ENCODE measurements at places on chromosomes 7 and 10.
A peak's percentile ranks its signal among the peaks of the same experiment; 100 is the strongest.

GRCh38 chr7:152737833-152738232 lies 21.7 kb upstream of the ACTR3B start:
- no peak for DNase-seq
- H3K27ac ChIP-seq = no peak overlapping the region
- no peaks in the 10 kb centered on the region for H3K36me3 ChIP-seq
- H3K27me3 ChIP-seq = peaks cover 9% of the 10 kb centered on the region
- H3K4me1 ChIP-seq = no peaks in the 10 kb centered on the region
- H3K4me3 ChIP-seq = no peak overlapping the region

DNA sequence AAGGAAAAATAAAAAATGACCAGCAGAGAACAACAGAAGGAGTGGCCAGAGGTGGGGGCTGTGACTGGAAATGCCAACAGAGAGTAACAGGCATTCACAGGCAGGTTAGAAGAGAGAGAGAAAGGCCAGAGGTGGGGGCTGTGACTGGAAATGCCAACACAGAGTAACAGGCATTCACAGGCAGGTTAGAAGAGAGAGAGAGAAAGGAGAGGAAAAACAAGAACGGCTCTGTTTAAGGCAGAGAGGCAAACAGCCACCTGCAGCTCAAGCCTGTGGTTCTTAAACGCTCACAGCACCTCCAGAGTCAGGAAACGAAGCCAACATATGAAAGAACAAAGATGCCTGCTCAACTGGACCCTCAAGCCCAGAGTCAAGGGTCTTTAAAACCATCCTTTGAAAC lies 39.5 kb upstream of the DGKI start:
- H3K27ac ChIP-seq = peak overlapping the region; percentile 23
- H3K4me1 ChIP-seq = peaks cover 10% of the 10 kb centered on the region
- H3K36me3 ChIP-seq = peaks cover 6% of the 10 kb centered on the region
- no peak for DNase-seq
- no peak overlapping the region for H3K4me3 ChIP-seq

DNA sequence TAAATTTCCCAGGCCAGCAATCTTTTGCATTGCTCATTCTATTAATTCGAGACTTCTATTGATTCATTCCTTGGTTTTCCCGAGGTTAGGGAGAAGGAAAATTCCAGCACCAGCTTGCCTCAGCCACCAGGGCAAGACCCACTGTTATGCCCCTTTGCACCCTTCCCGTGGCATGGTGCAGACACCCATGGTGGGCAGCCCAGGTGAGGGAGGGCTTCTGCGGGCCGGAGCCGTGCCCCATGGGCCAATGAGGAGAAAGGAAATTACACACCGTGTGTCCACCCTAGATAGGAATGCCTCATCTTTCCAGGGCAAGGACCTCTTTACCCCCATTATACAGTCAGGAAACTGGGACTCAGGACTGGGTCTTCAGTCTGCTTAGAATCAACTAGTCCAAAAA lies 4.5 kb upstream of the GRID1 start:
- no peak overlapping the region for H3K27ac ChIP-seq
- no peaks in the 10 kb centered on the region for H3K36me3 ChIP-seq
- no peak overlapping the region for H3K4me3 ChIP-seq
- DNase-seq = no peak
- peaks cover 43% of the 10 kb centered on the region for H3K27me3 ChIP-seq

- DNase-seq = no peak
- H3K27me3 ChIP-seq = peaks cover 15% of the 10 kb centered on the region
- no peaks in the 10 kb centered on the region for H3K36me3 ChIP-seq
- H3K4me1 ChIP-seq = peaks cover 35% of the 10 kb centered on the region
- peak overlapping the region; percentile 67 for H3K27ac ChIP-seq
Measured at GRCh38 chr10:110842326-110842904, 29.3 kb upstream of the PDCD4 start.

GRCh38 chr10:125502276-125502675 lies 180.7 kb downstream of the TEX36 start:
- H3K27me3 ChIP-seq = peaks cover 25% of the 10 kb centered on the region
- H3K36me3 ChIP-seq = no peaks in the 10 kb centered on the region
- no peak for DNase-seq
- no peaks in the 10 kb centered on the region for H3K4me1 ChIP-seq
- no peak overlapping the region for H3K4me3 ChIP-seq
- H3K27ac ChIP-seq = no peak overlapping the region

GRCh38 chr7:97439637-97440214 lies 292.2 kb upstream of the TAC1 start:
- DNase-seq = no peak
- H3K4me1 ChIP-seq = no peaks in the 10 kb centered on the region
- H3K27me3 ChIP-seq = no peaks in the 10 kb centered on the region
- H3K27ac ChIP-seq = no peak overlapping the region

DNA sequence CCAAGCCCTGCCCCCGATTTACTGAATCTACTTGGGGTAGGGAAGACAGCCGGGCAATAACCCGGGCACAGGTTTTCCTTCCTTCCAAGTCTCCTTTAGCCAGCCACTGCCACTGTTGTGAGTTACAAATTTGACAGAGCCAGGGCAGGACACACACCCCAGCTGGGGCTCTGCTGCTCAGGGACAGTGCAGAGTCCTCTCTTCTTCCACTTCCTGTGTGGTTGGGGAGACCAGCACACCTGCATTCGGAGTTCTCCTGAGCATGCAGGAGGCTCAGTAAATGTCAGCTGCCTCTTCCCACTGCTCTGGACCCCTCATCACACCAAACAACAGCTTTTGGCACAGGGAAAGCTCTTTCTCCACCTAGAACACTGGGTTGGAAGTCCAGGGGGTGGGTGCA lies 21.3 kb downstream of the CHST15 start:
- peaks cover 10% of the 10 kb centered on the region for H3K27me3 ChIP-seq
- no peaks in the 10 kb centered on the region for H3K36me3 ChIP-seq
- peaks cover 5% of the 10 kb centered on the region for H3K4me1 ChIP-seq
- DNase-seq = no peak
- H3K4me3 ChIP-seq = no peak overlapping the region
- no peak overlapping the region for H3K27ac ChIP-seq

- H3K4me3 ChIP-seq = peak overlapping the region; percentile 69
- H3K27ac ChIP-seq = peak overlapping the region; percentile 87
- DNase-seq = no peak
- peaks cover 36% of the 10 kb centered on the region for H3K36me3 ChIP-seq
- H3K27me3 ChIP-seq = no peaks in the 10 kb centered on the region
Measured at GRCh38 chr10:121754666-121755065, 156.4 kb upstream of the FGFR2 start.

- H3K36me3 ChIP-seq = no peaks in the 10 kb centered on the region
- peaks cover 45% of the 10 kb centered on the region for H3K4me1 ChIP-seq
- no peak overlapping the region for H3K4me3 ChIP-seq
Measured at GRCh38 chr7:28107960-28108359, 72.6 kb downstream of the JAZF1 start.

DNA sequence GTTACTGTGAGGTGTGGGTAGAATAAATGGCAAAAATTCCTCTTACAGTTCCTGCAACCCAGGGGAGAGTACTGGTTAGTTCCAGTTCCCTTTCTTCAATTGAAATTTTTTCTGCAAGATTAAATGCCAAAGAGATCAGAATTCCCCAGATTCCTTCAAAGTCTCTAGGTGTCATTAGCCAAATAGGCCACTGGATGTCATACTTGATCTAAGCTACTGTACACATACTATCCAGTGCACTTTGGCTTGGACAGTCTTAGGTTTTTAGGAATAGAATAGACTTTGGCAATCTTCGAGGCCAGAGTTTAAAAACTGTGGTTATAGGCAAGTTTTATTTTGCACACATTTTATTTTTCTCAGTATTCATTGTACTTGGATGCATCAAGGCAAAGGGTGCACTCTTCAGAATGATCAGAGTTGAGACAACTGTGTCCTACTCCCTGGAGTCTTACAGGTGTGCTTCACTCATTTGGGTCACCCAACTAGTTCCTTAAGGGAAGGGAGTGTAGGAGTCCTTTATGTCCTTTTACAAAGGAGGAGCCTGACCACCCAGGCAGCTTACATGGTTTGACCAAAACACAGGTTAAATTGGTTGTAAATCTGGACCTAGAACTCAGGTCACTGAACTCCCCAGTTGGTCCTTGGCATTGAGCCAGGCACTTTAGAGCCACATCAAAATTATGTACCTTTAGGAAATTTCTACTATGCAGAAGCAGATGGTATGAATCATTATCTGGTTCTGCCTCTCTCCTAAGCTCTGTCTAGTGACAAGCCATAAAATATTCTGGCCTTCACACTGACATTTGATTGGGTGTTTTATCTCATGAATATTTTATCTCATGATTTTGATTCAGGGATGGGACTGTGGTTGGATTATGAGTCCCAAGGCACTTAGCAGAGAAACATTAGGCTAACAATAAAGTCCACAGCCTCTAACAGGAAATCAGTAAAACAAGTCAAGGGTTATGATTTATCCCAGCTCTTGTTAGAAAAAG lies 49.5 kb downstream of the ASAH2B start:
- no peaks in the 10 kb centered on the region for H3K4me1 ChIP-seq
- no peak for DNase-seq
- peaks cover 54% of the 10 kb centered on the region for H3K27me3 ChIP-seq
- H3K4me3 ChIP-seq = no peak overlapping the region
- H3K36me3 ChIP-seq = no peaks in the 10 kb centered on the region

GRCh38 chr10:12518024-12518423 lies 168.7 kb downstream of the CAMK1D start:
- H3K36me3 ChIP-seq = no peaks in the 10 kb centered on the region
- DNase-seq = no peak
- peaks cover 22% of the 10 kb centered on the region for H3K4me1 ChIP-seq
- H3K4me3 ChIP-seq = no peak overlapping the region
- no peak overlapping the region for H3K27ac ChIP-seq

DNA sequence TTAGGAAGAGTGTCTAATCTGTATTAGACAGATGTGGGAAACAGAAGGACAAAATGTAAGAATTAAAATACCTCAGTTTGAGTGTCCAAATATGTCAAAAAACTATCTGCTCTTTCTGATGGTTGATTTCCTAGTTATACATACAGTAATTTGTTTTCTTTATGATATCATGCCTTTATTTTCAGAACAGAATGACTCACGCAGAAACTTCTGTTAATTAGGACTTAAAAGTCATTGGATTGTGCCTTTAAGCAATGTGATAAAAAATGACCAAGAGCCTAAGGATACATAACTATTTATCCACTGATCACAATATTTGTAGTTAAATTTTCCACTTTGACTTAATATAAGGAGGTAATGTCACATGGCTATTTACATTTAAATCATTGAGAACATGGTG lies 206.7 kb upstream of the PTPRZ1 start:
- no peak overlapping the region for H3K4me3 ChIP-seq
- H3K27me3 ChIP-seq = no peaks in the 10 kb centered on the region
- no peak overlapping the region for H3K27ac ChIP-seq
- H3K4me1 ChIP-seq = no peaks in the 10 kb centered on the region
- no peaks in the 10 kb centered on the region for H3K36me3 ChIP-seq

DNA sequence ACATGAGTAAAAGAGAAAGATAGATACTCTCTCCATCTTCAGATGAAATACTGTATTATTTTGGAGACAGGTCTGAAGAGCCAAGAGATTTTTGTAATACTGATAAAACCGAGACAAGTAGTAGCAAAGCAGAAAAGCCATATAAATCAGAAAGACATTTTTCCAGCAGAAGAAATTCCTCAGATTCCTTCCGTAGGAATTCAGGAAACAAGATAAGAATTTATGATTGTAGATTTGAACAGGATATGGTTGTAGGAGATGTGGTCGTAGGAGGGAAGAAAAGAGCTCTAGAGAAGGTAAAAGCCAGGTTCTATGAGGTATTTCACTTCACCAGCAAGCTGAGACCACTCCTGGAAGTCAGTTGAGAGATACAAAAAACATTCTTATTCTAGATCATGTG lies 17.6 kb upstream of the AASS start:
- H3K27me3 ChIP-seq = no peaks in the 10 kb centered on the region
- no peak for DNase-seq
- H3K4me1 ChIP-seq = no peaks in the 10 kb centered on the region
- H3K4me3 ChIP-seq = no peak overlapping the region
- no peaks in the 10 kb centered on the region for H3K36me3 ChIP-seq
